ENCODE measurements at places on chromosomes 3 and 15.

- peak; percentile 45 for DNase-seq
These were observed 191.9 kb downstream of the STT3B start for GRCh38 chr3:31724651-31725050.

DNA sequence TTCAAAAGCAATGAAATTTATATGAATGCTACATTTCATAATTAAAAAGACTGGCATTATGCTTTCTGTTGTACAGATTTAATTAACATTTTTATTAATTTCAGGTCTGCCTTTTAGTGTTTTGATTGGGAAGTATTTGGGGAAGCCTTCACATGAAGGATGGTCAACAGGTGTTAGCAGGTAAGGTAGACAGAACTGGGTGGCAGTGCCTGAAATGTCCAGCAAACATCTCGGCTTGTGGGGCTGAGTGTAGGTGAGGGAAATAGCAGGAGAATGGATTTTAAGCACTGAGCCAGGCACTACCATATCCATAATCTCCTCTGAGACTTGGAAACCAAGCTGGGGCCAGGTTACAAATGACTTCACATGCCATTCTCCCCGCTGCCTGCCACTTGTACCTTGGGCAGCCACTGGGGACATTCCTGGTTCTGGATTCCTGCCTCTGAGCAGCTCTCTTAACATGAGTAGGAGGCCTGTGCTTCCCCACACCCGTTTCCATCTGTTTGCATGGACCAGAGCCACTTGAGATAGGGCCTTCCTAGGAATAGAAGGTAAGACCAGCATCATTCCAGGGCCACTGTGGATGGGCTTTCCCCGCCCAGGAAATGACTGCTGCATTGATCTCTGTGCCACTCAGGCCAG lies 125.9 kb upstream of the HES1 start:
- no peak for DNase-seq

GRCh38 chr15:68417051-68417450 lies 14.9 kb downstream of the ITGA11 start:
- no peak for DNase-seq

DNA sequence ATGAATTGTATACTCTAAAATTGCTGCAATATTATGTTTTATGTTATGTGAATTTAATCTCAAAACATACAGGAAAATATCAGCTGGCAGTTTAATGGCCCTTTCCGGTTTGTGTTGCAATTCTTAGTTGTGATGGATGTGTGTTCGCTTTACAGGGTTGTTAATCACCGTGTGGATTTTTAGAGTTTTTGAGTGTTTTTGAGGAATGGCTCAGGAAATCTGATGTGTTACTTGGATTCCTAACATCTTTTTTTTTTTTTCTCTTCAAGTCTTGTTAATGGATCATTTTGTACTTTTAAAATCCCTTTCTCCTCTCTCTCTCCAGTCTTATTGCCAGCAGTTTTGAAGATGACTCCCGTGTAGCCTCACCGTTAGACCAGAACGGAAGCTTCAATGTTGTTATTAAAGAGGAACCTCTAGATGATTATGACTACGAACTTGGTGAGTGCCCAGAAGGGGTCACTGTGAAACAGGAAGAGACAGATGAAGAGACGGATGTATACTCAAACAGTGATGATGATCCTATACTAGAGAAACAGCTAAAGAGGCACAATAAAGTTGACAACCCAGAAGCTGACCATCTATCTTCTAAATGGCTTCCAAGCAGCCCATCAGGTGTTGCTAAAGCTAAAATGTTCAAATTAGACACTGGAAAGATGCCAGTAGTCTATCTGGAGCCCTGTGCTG lies 35.7 kb downstream of the MGA start:
- DNase-seq = peak; percentile 79

DNA sequence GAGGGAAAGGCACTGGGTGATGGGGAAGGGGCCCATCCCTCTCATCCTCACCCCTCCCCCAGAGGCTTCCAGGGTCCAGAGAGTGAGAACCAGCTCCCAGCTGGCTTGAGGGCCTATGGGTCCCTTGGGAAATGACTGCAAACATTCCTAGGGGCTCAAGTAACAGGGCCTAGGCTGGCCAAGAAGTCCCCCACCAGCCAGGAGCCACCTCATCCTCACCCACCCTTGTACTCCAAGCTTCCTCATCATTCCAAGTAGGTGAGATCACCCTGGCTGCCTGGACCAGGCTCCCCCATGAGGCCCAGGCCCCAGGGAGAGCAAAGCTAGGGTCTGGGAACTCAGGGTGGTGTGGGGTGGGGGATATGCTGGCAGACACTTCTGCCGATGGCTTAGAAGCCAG lies 14.8 kb downstream of the LOXL1 start:
- DNase-seq = no peak

DNA sequence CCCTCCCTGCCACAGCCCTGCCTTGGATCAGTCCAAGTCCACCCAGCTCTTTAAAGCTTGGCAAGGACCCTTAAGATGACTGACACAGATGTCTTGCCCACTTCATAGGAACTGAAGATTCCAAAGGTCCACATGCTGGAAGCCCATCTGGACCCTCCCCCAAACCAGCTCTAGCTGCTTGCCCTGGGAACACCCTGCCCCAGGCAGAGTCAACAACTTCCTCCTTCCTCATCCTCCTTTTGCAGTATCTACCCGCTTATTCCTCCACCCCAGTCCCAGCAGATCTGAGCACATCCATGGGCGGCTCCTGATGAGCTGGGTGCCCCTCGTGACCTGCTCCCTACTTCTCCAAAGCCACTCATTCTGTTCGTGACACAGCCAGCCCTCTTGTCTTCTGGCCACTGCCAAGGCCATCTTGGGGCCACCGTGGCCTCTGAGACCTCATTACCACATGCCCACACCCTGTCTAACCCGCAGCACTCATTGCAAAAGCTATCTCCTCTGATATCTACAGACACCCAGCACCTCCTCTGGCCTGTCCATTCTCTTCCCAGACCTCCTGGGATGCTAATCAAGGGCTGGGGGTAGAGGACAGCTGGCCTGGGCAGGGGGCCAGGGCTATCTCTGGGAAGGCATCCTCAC lies 2.0 kb upstream of the PFKFB4 start:
- no peak for DNase-seq

DNA sequence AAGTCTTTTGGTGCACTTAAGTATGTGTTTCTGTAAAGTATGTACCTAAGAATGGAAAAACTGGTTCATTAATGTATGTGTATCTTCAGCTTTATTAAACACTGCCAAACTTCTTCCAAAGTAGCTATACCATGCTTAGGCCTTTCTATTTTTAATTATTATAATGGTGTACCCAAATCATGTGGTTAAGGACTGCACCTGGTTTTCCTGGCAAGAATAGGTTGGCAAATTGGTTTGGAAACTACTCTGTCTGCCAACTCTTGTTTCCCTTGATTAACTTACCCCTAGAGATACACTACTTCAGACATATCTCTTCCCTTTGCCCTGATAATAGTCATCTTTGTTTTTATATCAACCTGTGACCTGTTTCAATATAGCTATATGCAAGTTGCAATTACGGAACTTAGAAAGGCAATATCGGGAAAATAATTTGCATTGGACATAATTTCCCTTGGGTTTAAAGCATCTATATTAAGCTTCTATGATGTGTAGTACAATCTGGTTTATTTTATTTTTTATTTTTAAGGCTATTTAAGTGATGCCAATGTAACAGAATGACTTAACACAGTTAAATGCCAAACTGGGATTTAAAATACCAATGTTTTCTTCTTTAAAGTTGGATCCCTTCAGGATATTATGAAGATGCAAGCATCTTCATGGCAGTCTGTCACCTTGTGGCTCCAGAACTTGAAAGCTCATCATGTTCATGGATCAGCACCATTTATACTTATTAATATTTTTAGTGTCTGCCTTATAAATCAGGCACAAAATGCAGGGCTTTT lies 40.6 kb upstream of the TMEM108 start:
- DNase-seq = no peak

GRCh38 chr15:63221346-63221745 lies 31.9 kb downstream of the RAB8B start:
- no peak for DNase-seq

DNA sequence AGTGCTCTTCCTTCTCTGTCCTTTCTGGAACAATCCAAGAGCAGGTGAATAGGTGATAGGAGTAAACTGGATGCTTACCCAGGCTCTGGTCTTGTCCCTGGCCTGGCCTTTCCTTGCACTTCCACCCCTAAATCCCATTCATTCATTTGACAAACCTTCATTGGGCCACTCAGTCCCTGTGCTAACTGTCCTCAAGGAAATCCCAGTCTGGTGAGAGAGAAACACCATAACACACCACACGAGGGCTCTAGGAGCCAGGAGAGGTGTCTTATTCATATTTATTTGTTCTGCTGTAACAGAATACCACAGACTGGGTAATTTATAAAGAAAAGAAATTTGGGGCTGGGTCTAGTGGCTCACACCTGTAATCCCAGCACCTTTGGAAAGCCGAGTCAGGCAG lies 22.8 kb downstream of the EFCC1 start:
- peak; percentile 12 for DNase-seq

DNA sequence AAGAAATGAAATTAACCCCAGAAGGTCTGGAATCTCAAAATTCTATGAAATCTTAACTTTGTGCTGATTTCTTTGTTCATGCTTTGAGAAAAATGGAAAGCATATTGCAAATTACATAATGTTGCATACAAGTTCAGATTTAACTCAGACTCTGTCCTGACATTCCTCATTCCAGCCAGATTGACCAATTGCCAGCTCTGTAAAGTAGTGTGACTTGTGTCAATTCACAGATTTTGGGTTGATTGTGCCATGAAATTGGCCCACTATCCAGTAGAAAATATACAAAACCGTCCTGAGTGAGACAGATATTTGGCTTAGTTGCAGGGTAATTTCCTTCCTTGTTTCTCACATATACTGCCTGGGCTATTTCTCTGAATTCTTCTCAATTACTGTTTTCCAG lies 1312.6 kb downstream of the ROBO1 start:
- DNase-seq = no peak

GRCh38 chr3:106842151-106842550 lies 535.1 kb upstream of the CCDC54 start:
- no peak for DNase-seq

DNA sequence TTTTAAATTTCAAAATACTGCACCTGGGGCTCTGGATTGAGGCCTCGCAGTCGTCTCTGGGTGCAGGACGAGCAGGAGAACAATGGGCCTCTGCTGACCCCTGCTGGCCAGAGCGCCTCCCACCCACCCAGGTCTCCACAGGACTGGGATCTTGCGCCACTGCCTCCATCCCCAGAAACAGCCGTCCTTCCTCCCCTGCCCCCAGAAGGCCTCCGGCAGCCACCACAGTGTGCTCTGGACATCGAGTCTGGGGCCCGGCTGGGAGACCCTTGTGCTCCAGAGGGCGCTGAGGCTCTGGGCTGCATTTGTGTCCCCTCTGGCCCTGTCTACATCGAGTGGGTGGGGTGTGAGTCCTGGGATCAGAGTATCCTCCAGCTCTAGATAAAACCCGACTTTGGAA lies 6.7 kb upstream of the ACSBG1 start:
- DNase-seq = peak; percentile 82

GRCh38 chr3:6605227-6605626 lies 255.7 kb upstream of the GRM7 start:
- DNase-seq = peak; percentile 5

GRCh38 chr15:44101944-44102343 lies 93.1 kb downstream of the FRMD5 start:
- DNase-seq = no peak

- no peak for DNase-seq
These were observed 277 bp upstream of the DALRD3 start for GRCh38 chr3:49018707-49019006.

- no peak for DNase-seq
These were observed 23.9 kb downstream of the DPH6 start for GRCh38 chr15:35522061-35522460.

DNA sequence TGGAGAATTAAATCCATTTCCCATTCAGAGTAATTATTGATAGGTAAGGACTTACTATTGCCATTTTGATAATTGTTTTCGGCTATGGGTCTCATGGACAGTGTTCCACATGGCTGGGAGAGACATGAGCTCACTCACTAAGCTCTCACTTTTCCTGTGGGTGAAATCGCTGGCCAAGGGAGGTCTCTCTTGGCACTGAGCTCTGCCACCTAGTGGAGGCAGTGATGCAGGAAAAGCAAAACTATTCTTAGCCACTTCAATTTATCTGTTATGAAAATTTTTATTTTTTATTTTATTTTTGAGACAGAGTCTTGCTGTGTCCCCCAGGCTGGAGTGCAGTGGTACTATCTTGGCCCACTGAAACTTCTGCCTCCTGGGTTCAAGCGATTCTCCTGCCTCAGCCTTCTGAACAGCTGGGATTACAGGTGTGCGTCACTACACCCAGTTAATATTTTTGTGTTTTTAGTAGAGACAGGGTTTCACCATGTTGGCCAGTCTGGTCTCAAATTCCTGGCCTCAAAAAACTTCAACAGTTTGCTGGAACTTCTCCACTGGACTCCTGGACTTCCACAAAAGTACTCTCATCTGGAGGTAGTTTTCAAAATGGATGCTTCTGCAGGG lies 4.7 kb upstream of the RNF13 start:
- peak; percentile 65 for DNase-seq

GRCh38 chr3:24435584-24435983 lies 59.1 kb downstream of the THRB start:
- DNase-seq = no peak
